ENCODE measurements at places on chromosomes 11 and 22.
A peak's percentile ranks its signal among the peaks of the same experiment; 100 is the strongest.

- no peak overlapping the region for H3K4me3 ChIP-seq
- no peaks in the 10 kb centered on the region for H3K4me1 ChIP-seq
- H3K27me3 ChIP-seq = no peaks in the 10 kb centered on the region
- no peak for DNase-seq
- H3K27ac ChIP-seq = no peak overlapping the region
- peaks cover 32% of the 10 kb centered on the region for H3K36me3 ChIP-seq
Observed at GRCh38 chr11:118552341-118552740, 13.4 kb downstream of the IFT46 start.

- no peaks in the 10 kb centered on the region for H3K4me1 ChIP-seq
- no peaks in the 10 kb centered on the region for H3K36me3 ChIP-seq
- H3K27me3 ChIP-seq = no peaks in the 10 kb centered on the region
- no peak for DNase-seq
- no peak overlapping the region for H3K27ac ChIP-seq
Observed at GRCh38 chr11:72203163-72203562, 11.2 kb downstream of the FOLR1 start.

GRCh38 chr11:123351375-123351774 is 78.7 kb upstream of the GRAMD1B start:
- H3K4me1 ChIP-seq = no peaks in the 10 kb centered on the region
- peaks cover 26% of the 10 kb centered on the region for H3K27me3 ChIP-seq
- no peak overlapping the region for H3K4me3 ChIP-seq
- H3K36me3 ChIP-seq = no peaks in the 10 kb centered on the region
- DNase-seq = no peak

DNA sequence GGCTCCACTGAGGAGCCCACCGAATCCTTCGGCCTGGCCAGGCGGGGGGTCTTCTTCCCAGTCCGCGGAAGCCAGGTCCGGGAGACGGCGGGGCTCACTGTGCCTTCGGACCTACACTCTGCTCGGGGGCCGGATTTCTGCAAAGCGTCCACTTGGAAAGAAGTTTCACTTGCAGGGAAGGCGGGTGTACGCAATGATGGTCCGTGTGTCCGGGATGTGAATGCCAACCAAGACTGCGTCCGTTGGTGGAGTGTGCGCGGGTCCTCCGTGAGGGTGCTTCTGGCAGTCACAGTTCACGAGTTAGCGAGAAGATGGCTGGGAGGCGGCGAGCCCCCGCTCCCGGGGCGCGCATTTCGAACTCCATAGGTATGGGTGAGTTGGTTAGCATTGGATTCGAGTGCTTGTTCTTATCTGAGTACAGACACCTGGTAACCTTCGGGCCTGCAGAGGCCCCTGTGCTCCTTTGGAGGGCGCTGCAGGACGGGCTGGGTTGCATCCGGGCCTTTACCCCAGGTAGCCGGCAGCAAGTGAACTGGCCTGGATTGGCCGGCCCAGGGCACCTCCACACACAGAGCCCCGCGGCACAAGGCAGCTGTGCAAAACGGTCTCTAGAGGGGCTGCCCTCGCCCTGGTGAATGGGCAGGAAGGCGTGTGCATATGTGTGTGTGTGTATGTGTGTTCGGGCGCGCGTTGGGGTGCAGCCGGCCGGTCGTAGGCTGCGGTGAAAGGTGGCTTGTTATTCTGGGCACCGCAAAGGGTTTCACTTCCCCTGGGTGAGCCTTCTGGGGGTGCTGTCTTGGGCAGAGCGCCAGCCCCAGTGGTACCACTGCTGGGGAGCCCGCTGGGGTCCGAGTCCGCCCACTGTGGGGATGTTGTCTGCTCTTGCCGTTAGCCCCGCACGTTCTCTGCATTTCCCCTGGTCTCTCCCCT is 13.3 kb upstream of the CYP2R1 start:
- H3K4me1 ChIP-seq = peaks cover 30% of the 10 kb centered on the region
- no peaks in the 10 kb centered on the region for H3K27me3 ChIP-seq
- H3K4me3 ChIP-seq = peak overlapping the region; percentile 92

GRCh38 chr11:101458161-101458560 is 125.6 kb downstream of the TRPC6 start:
- DNase-seq = no peak
- no peaks in the 10 kb centered on the region for H3K4me1 ChIP-seq
- H3K36me3 ChIP-seq = no peaks in the 10 kb centered on the region

GRCh38 chr11:122863704-122864326 is 18.7 kb upstream of the JHY start:
- H3K27me3 ChIP-seq = no peaks in the 10 kb centered on the region
- no peak overlapping the region for H3K4me3 ChIP-seq
- peak; percentile 27 for DNase-seq
- peak overlapping the region; percentile 72 for H3K27ac ChIP-seq
- H3K36me3 ChIP-seq = peaks cover 71% of the 10 kb centered on the region
- H3K4me1 ChIP-seq = peaks cover 1% of the 10 kb centered on the region

- H3K36me3 ChIP-seq = no peaks in the 10 kb centered on the region
- peaks cover 46% of the 10 kb centered on the region for H3K27me3 ChIP-seq
- DNase-seq = no peak
- H3K27ac ChIP-seq = no peak overlapping the region
- H3K4me1 ChIP-seq = no peaks in the 10 kb centered on the region
Observed at GRCh38 chr11:94728541-94728940, 39.6 kb upstream of the AMOTL1 start.

GRCh38 chr22:40951795-40952605 is 822 bp downstream of the RBX1 start:
- no peaks in the 10 kb centered on the region for H3K27me3 ChIP-seq
- peaks cover 21% of the 10 kb centered on the region for H3K4me1 ChIP-seq
- H3K27ac ChIP-seq = peak overlapping the region; percentile 97
- H3K36me3 ChIP-seq = peaks cover 53% of the 10 kb centered on the region

DNA sequence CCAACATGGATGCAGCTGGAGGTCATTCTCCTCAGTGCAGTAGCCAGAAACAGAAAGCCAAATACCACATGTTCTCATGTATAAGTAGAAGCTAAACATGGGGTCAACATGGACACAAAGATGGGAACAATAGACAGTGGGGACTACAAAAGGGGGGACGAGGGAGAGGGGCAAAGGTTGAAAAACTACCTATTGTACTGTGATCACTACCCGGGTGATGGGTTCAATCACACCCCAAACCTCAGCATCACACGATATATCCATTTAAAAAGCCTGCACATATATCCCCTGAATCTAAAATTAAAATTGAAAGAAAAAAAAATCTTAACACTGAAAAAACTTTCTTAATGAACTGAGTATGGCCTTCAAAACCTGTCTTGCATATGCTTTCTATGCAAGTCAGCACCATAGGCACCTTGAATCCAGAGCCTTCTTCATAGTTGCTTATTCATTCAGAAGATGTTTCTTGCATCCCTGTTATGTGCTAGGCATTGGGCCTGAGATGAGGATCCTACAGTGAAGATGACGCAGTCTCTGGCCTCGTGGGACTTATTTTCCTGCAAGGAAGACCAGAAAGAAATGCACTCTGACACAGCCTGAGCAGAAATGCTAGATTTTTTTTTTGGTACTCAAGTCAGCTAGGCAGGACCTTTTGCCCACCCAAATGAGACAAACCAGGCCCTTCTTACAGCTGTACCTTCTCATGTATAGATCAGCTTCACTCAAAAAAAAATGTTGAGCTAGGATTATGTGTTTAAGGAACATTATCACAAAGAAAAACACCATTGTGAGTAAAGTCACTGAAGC is 21.0 kb downstream of the NNMT start:
- no peaks in the 10 kb centered on the region for H3K36me3 ChIP-seq
- H3K27ac ChIP-seq = no peak overlapping the region
- H3K4me3 ChIP-seq = no peak overlapping the region
- peaks cover 5% of the 10 kb centered on the region for H3K4me1 ChIP-seq
- peaks cover 42% of the 10 kb centered on the region for H3K27me3 ChIP-seq
- no peak for DNase-seq

DNA sequence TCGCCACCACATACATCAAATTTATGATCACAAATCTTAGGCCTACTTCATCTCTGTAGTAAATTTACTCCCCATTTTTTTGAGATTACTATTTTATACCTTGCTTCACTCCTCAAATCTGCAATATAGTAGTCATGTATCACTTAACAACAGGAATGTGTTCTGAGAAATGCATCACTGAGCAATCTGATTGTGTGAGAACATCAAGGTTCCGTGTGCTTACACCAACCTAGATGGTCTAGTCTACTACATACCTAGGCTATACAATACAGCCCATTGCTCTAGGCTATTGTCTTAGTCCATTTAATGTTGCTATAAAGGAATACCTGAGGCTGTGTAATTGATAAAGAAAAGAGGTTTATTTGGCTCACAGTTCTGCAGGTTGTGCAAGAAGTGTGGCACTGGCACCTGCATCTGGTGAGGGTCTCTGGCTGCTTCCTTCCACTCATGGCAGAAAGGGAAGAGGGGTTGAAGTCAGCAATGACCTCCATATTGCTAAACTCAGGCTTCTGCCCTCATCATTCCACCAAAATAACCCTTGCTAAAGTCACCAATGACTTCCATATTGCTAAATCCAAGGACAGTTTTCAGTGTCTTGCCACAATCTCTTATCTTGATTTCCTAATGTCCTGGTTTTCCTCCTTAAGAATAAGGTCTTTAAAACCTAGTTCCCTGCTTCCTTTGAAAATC is 140.3 kb downstream of the RBFOX2 start:
- H3K36me3 ChIP-seq = no peaks in the 10 kb centered on the region
- no peak overlapping the region for H3K4me3 ChIP-seq
- H3K4me1 ChIP-seq = no peaks in the 10 kb centered on the region
- H3K27ac ChIP-seq = no peak overlapping the region

GRCh38 chr11:126990716-126991480 is 9.7 kb downstream of the KIRREL3 start:
- peaks cover 65% of the 10 kb centered on the region for H3K27me3 ChIP-seq
- no peak overlapping the region for H3K27ac ChIP-seq
- no peaks in the 10 kb centered on the region for H3K4me1 ChIP-seq
- no peak overlapping the region for H3K4me3 ChIP-seq

- H3K4me1 ChIP-seq = no peaks in the 10 kb centered on the region
- H3K27me3 ChIP-seq = peaks cover 15% of the 10 kb centered on the region
- no peak overlapping the region for H3K4me3 ChIP-seq
- no peaks in the 10 kb centered on the region for H3K36me3 ChIP-seq
Observed at GRCh38 chr11:107988397-107989158, 20.1 kb upstream of the CUL5 start.

- H3K4me3 ChIP-seq = no peak overlapping the region
- H3K27ac ChIP-seq = no peak overlapping the region
- H3K4me1 ChIP-seq = no peaks in the 10 kb centered on the region
- peaks cover 17% of the 10 kb centered on the region for H3K27me3 ChIP-seq
- DNase-seq = no peak
Observed at GRCh38 chr11:60206616-60207015, 23.7 kb upstream of the MS4A6A start.

DNA sequence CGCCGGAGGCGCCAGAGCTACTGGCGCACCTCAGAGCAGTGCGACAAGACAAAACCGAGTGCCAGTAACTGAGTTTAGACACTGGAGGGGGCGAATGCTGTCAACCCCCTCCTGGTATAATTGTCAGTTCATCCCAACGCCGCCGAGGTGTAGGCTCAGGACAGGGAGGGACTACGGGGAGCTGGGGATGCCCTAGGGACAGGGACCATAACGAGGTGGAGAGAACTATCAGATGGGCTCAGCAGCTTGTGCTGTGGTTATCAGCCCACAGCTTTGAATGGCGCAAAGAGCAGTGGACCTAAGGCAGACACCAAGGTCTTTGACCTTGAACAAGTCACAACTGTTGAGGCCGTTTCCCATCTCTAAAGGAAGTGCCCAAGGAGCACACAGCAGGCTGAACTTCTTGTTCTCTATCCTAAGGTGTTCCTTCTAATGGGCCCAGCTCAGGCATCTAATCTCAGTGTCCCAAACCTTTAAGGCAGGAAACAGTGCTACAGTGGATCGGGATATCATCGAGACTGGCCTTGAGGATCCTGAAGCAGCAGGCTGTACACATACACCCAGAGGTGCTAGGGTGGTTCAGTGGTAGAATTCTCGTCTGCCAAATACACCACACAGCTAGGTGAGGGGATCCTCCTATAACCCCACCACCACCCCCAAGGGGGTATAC is 958 bp upstream of the TUT1 start:
- no peak for DNase-seq
- peaks cover 76% of the 10 kb centered on the region for H3K36me3 ChIP-seq
- peak overlapping the region; percentile 99 for H3K27ac ChIP-seq
- H3K4me1 ChIP-seq = peaks cover 36% of the 10 kb centered on the region

GRCh38 chr22:36439481-36440271 is 41.8 kb downstream of the TXN2 start:
- H3K27ac ChIP-seq = no peak overlapping the region
- peaks cover 10% of the 10 kb centered on the region for H3K36me3 ChIP-seq
- DNase-seq = no peak
- H3K4me3 ChIP-seq = no peak overlapping the region
- H3K27me3 ChIP-seq = no peaks in the 10 kb centered on the region
- peaks cover 21% of the 10 kb centered on the region for H3K4me1 ChIP-seq

DNA sequence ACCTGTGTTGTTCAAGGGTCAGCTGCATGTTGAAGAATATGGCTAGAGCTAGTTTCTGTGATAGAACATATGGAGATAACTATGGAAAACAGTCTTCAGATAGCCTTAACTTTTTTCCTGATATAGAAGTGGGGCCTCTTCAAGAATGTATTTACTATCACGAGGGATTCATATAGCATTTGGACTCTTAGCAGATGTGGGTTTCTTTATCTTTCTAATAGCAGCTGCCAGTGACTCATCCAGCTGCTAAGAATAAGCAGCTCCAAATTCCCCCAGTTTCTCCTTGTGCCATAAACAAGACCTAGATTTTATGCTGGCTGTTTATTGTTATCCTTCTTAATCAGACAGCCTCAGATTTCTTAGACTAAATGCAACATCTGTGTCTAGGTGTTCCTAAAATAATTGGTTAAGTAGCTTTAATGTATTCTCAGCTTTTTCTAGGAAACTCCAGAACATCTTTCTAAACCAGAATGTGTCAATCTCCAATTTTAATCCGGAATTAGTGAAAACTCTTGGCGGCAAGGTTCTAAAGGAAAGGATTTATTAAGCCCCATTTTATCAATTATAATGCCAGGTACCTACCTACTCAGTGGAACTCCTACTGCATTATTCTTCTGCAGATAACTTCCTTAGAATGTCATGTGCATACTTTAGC is 119.8 kb downstream of the CSTPP1 start:
- H3K27ac ChIP-seq = no peak overlapping the region
- no peak overlapping the region for H3K4me3 ChIP-seq
- no peaks in the 10 kb centered on the region for H3K27me3 ChIP-seq
- peaks cover 6% of the 10 kb centered on the region for H3K36me3 ChIP-seq
- H3K4me1 ChIP-seq = peaks cover 2% of the 10 kb centered on the region

- no peak for DNase-seq
- H3K36me3 ChIP-seq = no peaks in the 10 kb centered on the region
- no peak overlapping the region for H3K27ac ChIP-seq
Observed at GRCh38 chr22:30767661-30768060, 73.0 kb downstream of the OSBP2 start.

All from effector memory CD8-positive, alpha-beta T cell (primary cell).